IPS-NIHi11 (cell line): ENCODE measurements at places on chromosomes 7 and 10.

DNA sequence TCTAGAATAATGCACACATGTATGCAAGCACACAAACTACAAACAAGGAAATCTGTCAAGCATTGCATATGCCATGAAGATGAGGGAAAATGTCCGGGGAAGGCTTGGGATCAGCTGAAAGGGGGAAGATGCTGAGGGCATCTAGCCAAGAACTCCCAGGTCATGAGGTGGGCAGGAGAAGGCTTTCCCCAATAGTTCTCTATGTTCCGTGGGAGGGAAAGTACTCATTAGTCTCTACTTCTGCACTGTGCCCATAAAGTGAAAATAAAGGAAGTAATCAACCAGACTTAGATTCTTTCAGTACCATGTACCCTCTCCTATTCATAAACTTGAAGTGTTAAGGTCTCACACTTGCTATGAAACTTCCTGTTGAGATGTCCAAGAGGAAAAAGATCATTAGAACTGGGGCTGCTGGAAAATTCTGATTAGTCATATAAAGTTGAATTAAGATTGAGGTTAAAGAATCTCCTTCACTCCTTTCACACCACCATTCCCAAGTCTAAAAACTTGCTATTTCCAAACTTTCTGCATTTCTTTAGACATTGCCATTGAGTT lies 17.1 kb upstream of the LIPF start:
- no peak for DNase-seq

DNA sequence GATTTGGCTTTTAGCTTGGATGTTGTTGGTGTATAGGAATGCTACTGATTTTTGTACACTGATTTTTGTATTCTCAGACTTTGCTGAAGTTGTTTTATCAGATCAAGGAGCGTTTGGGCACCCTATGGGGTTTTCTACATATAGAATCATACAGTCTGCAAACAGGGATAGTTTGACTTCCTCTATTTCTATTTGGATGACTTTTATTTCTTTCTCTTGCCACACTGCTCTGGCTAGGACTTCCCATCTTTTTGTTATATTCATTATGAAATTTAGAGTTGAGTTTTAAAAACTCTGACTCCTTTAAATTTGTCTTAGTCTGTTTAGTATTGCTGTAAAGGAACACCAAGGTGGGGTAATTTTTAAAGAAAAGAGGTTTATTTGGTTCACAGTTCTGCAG lies 4.7 kb downstream of the ZNF786 start:
- no peak for DNase-seq

DNA sequence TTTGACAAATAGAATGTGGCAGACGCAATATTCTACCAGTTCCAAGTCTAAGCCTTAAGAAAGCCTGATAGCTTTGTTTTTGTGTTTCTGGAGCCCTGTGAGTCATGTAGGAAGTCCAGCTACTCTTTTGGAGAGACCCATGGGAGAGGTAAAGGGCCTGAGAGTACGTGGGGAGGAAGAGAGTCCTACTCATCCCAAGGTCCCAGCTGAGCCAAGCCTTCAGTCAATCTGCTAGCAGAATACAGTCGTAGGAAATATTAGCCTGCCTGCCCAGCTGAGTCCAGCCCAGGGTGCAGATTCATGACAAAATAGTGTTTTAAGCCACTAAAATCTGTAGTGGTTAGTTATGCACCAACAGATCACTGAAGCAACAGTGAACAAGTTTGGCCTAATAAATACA lies 9.0 kb upstream of the GNA12 start:
- no peak for DNase-seq

DNA sequence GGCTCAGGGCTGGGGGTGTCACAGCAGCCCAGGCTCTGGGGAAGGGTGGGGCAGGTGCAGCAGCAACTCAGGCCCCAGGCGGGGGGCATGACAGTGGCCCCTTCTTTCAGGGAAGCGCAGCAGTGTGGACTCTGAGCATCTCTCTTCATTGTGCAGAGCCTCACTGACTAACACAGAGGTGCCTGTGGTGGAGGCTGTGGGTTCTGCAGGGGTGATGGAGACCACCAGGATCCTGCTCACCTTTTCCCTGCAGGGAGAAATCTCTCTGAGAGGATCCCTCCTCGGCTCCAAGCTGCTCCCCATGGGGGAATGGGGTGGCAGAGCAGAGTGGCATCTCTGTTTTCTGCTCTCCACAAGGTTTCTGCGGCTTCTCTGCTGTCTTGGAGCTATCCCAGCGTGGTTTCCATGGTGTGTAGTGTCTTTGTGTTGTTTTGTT lies 37.8 kb upstream of the SHH start:
- no peak for DNase-seq
